MCF 10A (cell line): ENCODE measurements at places on chromosomes 1 and 21. TPM values are rescaled to one million over a fixed set of nuclear protein-coding genes. Genes with fewer than 3 reads are reported as not detected.

Gene KRTAP11-1
- not detected in 2 replicates for total RNA-seq

Gene AUNIP
- total RNA-seq = 5.2 and 9.4 TPM in 2 replicates

Gene ARHGEF11
- total RNA-seq = 34.5 and 38.5 TPM in 2 replicates

Gene YOD1
- total RNA-seq = 19.2 and 24.2 TPM in 2 replicates

Gene SIM2
- total RNA-seq = 11.2 and 14.4 TPM in 2 replicates

- DNase-seq = peak; percentile 40
Observed at GRCh38 chr1:66374561-66375111, 159.3 kb upstream of the SGIP1 start.

DNA sequence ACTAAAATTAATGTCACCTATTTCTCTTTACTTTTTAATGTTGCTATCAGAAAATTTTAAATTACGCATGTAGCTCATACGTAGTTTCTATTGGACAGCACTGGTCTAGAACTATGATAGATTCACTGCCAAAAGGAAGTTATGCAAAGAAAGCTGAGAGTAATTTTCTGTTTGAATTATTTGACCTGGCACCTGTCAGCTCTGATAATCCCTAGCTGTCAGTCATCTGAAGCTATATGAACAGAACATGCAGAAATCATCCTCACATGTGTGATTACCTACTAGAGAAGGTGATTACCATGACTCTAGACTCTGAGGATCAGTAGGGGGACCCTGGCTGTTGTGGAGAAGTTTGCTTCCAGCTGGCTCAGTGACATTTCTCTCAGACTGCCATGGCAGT, 40.8 kb downstream of the F5 start:
- no peak for DNase-seq

DNA sequence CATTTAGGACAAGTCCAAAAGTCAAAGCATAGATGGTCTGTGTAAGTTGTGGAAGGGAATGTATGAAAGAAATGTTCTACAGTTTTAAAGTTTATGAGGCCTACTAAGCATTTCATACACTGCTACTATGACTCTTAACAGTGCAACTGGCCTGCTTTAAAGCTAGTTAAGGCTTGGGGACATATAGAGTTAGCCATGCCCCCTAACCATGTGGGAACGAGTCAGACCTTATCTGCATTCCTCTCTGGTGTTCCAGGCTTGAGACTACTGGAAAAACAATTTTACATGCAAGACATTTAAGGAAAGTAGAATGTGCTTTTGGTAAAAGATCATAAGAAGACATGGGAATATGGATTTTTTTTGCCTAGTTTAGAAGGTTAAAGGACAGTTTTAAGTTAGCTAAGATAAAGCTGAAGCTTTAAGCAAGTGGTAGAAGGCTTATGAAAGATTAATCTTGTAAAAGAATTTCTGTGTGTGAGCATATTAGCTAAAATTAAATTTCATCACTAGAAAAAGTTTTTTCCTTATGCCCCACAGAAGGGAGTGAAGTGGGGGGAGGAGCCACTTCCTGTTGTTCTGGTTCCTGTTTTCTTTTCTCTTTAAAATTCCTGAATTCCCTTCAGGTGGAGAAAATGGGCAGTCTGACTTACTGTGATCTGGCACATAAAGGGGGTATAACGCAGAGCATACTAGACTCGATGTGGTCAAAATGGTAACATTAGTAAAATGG, 8.9 kb upstream of the CD48 start:
- DNase-seq = peak; percentile 17

DNA sequence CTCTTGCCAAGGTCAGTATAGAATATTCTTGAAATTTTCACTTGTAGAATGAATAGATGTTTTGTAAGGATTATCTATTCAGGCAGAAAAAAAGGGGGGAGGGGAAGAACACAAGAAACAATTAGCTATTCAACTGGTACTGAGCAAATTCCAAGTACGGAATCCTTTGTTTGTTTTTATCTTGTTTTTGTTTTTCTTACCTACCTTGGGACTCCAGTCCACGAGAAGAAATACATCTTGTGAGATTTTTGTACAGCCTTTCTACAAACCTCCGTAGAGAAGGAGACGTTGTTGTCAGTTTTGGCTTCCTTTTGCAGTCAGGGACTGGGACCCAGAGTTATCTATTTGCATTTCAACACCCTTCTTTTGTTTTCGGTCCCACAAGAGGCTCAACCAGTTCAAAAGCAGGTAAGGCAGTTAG, 36.0 kb downstream of the ZNF281 start:
- DNase-seq = no peak

DNA sequence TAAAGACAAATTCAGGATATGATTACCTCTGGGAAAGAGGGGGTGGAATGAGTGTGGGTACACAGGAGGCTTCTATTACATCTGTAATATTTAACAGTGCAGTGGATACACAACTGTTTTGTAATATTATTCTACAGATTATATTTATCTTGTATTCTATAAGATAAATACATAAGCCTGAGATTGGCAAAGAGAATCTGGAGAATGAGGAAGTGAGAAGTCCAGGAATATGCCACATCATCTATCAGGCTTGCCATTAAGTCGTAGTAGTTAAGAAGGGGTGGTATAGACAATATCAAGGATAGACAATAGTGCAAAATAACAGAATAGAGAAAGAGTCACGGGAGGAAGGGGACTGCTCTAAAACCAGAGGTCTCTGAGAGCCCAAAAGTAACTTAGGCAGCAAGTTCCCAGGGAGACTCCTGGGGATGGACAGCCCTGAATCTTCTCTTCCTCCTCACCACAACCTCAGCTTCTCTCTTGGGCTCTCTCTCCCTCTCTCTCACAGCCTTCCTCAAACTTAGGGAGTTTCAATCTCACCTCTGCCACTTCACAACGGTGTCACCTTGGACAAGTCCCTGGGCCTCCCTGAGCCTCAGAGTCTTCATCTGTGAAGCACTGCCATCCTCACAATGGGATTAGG, 14.0 kb upstream of the PTAFR start:
- no peak for DNase-seq

DNA sequence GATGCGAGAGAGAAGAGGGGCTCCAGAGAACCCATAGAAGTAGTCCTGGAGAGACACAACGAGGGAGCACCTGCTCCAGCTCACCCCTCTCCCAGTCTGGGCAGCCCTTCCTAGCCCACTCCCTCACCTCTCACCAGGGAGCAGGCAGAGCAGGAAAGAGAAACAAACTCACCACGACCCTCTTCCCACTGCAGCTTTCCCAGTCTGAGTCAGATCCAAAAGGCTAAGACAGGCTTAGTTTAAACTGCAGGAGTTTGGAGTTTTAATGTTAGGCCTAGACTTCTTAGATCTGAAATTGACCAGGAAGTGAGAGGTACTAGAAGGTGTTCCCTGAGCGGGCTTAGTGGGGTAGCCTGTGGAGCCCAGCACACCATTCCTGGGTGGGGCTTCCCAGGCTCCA, 29.6 kb downstream of the SLC1A7 start:
- DNase-seq = no peak

DNA sequence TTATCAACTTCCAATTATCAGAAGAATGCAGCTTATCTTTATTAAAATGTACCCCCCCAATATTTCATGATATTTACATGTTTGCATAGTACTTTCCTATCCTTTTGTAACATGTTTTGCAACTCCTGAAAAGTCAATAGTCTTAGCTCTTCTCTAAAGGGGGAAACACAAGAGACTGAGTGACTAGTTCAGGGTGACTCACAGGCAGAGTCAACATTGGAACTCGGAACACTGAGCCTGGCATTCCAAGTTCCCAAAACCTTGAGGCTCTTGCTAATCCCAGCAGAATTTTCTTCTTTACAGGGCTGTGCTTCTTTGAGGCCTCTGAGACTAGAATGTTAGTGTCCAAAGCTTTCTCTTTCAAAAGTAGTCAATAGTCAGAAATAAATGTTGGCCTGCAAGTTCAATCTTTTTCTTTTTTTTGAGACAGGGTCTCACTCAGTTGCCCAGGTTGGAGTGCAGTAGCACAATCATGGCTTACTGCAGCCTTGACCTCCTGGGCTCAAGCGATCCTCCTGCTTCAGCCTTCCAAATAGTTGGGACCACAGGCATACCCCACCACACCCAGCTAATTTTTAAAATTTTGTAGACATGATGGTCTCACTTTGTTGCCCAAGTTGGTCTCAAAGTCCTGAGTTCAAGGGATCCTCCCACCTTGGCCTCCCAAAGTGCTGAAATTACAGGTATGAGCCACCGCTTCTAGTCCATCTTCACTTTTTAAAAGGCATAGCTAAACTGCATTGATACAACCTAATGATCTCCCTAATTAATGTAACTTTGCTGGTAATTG, 37.5 kb downstream of the ZNF281 start:
- DNase-seq = peak; percentile 92

DNA sequence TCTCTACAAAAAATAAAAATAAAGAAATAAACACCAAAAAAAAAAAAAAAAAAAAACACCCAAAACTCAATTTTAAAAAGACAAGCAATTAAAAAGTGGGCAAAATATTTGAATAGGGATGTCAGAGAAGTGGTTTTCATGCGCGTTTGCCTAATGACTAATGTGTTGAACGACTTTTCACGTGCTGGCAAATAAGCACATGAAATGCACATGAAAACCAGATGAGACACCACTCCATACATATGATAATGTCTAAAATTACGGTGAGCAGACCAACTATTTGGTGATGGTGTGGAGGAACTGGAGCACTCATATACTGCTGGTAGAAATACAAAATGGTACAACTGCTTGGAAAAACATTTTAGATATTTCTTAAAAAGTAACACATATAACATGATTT, 39.4 kb upstream of the UHMK1 start:
- no peak for DNase-seq

DNA sequence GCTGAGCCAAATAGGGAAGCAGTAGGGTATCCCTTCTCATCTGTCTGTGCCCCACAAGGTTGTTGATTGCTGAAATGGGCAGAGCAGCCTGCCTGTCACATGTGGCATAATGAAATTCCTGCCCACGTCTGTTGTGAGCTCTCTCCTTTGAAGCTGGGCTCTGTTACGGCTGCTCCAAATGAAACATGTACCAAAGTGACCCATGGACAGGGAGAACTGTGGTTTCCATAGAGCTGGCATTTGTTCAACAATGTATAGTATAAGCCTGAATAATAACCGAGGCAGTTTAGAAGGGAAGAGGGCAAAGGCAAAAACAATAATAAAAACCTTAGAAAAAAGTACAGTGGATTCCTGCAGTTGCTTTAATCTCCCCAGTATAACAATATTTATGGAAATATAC, 149.7 kb downstream of the LYPLAL1 start:
- DNase-seq = peak; percentile 69

- DNase-seq = no peak
Observed at GRCh38 chr1:48602349-48602748, 130.3 kb upstream of the SPATA6 start.

DNA sequence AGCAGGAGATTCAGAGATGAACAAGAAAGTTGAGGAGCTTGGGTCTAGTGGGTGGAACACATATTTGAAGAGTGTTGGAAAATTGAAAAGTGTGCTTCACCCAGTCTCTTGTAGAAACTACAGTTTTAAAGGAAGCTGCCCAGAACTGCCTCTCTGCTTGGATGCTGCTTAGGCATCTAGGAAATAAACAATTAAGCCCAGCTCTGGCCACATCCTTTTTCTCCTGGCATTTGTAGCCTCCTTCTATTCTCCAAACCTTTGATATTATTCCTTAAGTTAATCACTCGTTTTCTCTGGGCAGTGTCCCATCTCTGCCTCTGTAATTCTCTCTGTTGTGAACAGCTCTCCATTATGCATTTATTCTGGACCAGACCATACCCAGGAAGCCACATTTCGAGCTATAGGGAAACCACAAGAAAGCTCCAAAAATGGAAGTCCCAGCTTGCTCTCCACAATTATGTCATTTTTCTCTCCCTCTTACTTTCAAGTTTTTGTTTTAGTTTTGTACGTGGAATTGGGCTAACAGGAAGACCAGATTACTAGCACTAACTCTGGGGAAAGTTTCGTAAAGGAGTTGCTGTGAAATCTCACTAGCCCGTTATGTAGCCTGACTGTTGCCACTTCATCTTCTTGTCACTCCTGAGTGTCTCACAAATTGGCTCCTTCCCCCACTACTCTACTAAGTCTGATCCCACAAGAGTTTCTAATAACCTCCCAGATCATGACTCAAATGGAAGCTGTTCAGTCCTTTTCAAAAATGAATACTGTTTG, 102.2 kb downstream of the NTMT2 start:
- DNase-seq = no peak

DNA sequence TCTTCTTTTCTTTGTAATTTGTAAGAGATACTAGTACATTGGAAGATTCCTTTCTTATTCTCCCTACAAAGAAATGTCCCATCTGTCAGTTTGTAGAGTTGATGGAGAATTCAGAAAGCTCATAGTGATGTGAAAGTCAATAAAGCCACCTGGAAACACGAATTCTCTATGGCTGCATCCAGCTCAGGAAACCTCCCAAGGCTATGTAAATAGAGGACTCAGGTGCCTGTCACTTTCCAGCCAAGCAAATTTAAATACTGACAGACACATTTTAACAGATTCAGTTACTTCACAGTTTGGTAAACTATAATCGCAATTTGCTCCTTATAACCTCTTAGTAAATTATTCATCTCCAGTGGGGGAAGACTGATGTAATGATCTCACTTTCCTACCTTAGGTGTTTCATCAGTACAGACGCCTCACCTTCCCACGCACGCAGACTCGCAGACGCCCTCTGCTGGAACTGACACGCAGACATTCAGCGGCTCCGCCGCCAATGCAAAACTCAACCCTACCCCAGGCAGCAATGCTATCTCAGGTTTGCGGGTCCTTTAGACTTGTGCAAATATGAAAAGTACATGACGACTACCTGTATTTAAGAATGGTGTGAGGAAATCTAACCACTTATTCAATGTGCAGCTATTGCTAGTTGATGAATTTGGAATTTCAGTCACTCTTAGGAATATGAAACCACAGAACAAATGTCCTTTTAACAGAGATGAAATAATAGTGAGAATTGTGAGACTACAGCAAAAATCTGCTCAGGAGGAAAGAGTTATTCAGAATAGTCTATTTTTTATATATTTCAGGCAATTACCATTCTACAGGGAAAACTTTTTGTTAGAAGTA, 60.6 kb downstream of the PTPRC start:
- DNase-seq = peak; percentile 81

DNA sequence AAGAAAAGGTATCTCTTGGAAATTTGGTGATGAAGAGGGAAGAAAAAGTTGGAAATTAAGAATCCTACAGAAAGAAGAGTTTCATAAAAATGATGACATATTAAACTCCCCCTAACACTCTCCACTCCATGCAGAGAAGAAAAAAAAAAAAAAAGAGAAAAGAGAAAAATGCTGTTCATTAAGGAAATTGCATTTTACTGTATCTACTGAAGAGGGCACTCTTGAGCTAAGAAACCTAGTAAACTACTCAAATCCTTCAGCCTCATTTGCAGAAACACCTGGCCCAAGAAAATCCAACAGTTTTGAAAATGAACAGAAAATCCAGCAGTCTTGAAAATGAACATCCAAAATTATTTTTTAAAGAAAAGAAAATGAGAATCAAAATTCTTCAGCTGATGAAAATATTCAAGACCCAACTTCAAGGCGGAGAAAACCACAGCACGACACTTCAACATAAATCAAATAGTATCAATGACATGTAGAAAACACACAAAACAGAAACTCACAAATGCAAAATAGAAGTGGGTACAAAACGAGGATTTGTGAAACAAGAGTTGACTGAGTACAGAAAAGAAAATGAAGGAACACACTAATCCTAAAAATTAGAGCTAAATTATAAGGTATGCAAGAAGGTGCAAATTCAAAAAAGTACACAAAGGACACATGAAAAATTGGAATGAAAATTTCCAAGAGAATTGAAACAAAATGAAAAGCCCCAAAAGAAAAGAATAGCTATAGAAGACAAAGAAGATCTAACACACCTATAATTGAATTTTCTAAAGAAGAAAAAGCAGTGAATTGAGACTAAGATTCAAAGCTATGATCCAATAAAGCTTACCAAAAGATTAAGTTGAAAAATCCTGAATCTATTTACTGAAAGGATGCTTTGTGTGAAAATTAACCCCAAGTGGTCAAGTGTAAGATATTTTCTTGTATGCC, 73.2 kb upstream of the DNAJC6 start:
- DNase-seq = peak; percentile 72

- peak; percentile 92 for DNase-seq
Observed at GRCh38 chr1:84853741-84854721, 39.0 kb downstream of the LPAR3 start.
